Stimulated activated CD4-positive, alpha-beta T cell treated with anti-CD3 and anti-CD28 coated beads, Interleukin-1b, Interleukin-23, amount 100 ng/mL, for 24 hours (primary cell): ENCODE measurements at places on chromosomes 11 and 22.
A peak's percentile ranks its signal among the peaks of the same experiment; 100 is the strongest.

DNA sequence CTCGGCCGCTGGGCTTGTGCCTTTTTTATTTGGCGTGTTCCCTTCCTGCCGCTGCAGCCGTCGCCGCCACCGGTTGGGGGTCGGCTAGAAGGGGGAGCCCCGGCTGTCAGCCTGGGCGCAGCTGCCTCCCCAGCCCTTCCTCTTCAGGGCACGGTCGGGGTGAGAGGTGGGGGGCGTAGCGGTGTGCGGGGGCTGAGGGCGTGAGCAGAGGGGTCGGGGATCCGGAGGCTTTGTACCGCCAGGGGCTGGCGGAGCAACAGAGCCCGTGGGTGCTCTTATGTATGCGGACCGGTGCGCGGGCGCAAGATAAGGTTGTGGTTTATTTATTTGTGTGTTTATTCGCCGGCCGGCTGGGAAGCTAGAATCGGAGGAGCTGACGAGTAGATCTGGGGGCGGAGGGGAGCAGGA lies 477 bp downstream of the ZBTB16 start:
- no peak for DNase-seq

DNA sequence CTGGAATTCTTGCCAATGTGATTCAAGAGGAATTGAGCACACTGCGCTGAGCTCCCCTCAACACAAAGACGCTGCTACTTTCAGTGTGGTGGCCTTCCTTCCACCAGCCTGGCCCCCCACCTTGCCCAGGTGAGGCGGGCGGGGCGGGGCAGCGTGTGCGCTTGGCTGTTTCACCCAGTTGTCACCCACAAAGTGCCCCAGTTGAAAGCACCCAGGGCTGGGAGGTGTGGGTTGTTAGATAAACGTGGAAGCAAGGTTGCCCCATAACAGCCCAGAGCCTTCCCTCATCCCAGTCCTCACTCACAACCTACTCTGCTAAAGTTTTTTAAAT lies 43.1 kb downstream of the CACNG2 start:
- no peak for DNase-seq

- no peak for DNase-seq
These were observed 545 bp downstream of the FEN1 start for GRCh38 chr11:61793083-61793828.

- DNase-seq, result no peak
These were observed 12.9 kb upstream of the TMPRSS13 start for GRCh38 chr11:117941976-117942654.

DNA sequence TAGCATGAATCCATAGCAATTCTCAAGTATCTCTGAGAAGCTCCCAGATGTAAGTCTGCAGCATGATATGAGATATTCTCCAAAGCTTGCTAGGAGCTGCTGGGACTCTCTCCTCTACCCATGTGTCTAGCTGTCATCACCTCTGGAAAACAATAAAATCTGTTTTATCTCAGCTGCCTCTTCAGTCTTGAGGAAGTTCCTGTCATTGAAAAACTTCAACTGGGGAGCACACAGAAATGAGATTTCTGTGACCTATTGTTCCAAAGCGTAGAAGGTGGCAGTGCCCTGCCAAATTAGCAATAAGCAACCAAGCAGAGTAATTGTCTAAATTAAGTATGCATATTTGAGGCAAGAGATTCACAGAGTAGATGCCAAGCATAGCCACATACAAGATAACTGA lies 1380.6 kb upstream of the RAG2 start:
- no peak for DNase-seq

GRCh38 chr22:19988965-19989724 lies 27.5 kb downstream of the ARVCF start:
- DNase-seq, result no peak

GRCh38 chr11:926341-926916 lies 759 bp downstream of the AP2A2 start:
- no peak for DNase-seq

GRCh38 chr11:26860091-26860780 lies 133.7 kb upstream of the FIBIN start:
- DNase-seq, result no peak

DNA sequence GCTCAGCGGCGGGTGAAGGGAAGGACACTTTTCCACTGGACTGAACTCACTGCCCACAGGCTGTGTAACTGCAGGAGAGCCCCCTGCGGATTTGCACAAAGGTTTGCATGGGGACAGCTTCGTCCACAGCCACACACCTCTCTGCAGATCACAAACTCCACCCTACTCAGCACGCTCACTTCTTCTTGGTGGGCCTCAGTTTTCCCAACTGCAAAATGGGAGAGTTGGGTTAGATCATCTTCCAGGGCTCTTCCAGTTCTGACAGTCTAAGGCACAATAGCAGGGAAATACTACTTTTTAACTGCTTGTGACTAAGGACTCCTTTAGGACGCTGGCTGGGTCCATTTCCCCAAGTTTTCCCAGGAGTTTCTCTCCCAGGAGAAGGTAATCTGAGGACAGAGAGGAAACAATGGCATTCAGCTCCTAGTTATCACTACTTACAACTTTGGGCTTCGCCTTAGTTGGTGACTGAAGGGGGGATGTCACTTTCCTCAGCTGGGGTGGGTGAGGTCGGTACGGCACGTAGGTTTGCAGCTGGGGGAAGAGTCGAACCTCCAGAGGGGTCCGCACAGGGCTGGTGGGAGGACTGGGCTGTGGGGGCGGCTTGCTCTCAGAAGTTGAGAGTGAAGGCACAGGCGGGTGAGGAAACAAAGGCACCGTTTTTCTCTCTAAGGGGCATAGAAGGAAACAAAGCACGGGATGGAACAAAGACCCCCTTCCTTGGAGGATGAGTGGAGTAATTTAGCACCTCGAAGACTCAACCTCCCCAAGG lies 55.8 kb downstream of the C11orf58 start:
- no peak for DNase-seq

GRCh38 chr11:57055744-57056143 lies 67.0 kb downstream of the OR5AK2 start:
- DNase-seq, result no peak

- no peak for DNase-seq
These were observed 10.8 kb downstream of the C1QTNF6 start for GRCh38 chr22:37177221-37177620.

DNA sequence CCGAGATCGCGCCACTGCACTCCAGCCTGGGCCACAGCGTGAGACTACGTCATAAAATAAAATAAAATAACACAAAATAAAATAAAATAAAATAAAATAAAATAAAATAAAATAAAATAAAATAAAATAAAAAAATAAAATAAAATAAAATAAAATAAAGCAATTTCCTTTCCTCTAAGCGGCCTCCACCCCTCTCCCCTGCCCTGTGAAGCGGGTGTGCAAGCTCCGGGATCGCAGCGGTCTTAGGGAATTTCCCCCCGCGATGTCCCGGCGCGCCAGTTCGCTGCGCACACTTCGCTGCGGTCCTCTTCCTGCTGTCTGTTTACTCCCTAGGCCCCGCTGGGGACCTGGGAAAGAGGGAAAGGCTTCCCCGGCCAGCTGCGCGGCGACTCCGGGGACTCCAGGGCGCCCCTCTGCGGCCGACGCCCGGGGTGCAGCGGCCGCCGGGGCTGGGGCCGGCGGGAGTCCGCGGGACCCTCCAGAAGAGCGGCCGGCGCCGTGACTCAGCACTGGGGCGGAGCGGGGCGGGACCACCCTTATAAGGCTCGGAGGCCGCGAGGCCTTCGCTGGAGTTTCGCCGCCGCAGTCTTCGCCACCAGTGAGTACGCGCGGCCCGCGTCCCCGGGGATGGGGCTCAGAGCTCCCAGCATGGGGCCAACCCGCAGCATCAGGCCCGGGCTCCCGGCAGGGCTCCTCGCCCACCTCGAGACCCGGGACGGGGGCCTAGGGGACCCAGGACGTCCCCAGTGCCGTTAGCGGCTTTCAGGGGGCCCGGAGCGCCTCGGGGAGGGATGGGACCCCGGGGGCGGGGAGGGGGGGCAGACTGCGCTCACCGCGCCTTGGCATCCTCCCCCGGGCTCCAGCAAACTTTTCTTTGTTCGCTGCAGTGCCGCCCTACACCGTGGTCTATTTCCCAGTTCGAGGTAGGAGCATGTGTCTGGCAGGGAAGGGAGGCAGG lies at the start of gene GSTP1:
GSTP1 (plus strand) TSS at position 566 of the 958 bp plus-strand sequence; CDS start at position 598, 32 bp downstream.
- DNase-seq, result peak; percentile 80

DNA sequence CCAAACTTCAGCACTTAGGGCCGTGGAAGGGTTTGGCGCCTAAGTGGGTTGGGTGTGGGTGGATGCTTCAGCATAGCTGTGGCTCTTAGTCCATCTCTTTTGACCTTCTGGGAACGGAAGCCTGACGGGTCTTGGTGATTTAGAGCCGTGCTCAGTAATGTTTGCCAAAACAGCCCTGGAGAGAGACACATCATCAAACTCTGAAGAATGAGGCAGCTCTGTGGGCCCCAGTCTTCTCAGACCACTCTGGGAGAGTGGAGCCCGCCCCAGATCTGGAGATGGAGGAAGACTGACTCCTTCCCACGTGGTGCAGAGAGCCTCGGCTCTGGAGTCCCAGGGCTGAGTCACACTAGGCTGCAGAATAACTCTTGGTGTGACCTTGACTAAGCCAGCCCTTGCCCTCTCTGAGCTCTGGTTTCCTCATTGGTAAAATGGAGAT lies 168.9 kb downstream of the C11orf91 start:
- DNase-seq, result no peak

GRCh38 chr11:100908746-100909145 lies 220.9 kb downstream of the PGR start:
- DNase-seq, result no peak

DNA sequence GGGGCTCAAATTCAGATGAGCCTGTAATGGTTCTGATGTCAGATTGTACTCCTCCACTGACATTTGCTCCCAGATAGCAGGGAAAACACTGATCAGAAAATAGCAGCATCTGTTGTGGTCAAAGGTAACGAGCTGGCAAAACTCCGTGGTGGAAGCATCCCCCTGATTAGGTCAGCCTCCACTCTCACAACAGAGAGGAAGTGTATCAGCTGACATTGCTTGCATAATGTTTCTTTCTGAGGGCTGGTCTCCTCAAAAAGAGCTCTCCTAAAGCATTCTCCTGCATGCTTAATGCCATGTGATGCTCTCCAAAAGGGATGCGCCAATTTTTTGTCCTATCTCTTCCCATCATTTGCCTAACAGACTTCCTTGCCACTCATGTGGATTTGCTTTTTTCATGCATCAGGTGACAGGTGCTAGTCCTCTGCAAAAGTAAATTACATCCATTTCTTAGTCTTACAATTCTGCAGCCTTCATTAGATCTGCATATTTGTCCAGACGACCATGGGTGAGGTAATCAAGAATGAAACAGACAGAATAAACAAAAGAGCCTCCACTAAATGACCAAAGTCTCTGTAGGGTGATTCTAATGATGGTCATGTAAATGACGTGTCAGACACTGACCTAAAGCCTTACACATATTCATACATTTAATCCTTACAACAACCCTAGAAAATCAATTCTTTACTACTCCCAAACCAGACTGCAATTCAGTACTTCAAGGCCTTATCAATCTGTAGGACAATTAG lies 6.4 kb upstream of the TENM4 start:
- DNase-seq, result no peak

DNA sequence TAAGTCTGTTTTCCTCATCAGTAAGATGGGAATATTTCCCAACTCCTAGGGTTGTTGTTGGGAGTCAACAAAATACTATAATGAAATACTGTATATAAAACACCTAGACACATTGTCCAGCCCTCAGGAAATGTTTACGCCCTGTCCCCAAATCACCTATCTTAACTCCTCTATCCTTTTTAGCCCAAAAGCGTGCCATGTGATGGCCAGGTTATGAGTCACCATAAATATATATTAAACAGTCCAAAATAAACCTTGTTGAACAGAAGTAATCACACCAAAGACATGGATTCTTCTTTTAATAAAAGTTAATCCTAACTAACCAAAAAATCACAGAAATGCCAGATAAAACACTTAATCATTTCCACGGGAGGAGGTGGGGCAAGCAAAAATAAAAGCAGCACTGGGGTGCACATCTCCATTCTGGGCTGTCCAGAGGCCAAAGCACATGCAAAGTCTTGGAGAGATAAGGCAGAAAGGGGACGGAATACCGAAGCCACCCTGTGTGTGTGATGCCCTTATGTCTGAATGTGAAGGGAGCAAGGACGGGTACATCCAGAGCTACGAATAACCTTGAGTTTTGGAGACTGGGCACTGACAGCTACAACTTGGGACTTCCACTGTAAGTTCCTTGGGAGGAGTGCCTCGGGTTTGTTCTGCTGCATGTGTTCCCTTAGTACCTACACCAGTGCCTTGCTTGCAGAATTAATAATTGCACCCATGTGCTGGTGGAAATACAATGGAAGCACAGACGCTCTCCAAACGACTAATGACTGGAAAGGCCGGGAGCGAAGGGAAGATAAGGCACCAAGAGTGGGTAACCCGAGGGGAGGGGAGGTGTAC lies 1.1 kb downstream of the OSBP start:
- DNase-seq, result no peak

DNA sequence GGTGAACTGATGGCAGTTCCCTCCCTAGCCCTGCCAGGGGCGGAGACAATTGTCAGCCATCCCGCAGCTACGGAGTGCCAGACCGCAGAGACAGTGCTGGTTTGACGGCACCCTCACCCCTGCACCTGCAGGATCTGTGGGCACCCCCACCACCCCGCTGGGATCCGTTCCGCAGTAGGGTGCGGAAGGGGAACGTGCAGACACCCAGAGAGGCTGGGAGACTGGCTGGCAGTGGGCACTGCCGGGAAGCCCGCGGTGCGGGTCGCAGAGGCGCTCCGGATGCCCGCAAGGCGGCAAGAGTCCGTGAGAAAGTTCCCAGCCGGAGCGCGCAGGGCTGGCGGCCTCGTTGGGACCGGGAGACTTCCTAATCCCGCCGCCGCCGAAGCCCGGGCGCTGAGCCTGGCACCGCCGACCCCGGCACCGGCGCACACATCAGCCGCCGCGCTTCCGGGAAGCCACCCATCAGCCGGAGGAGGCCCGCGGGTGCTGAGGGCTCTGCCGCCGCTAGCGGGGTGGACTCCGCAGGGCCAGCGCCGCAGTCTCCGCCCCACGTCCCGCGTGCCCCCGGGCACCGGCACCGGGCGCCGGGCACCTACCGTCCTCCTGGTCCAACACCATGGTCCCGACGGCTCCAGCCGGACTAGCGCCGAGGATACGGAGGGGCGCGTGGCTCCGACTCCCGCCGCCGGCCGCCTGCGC lies 4.3 kb upstream of the LMO1 start:
- DNase-seq, result no peak

- DNase-seq, result no peak
These were observed 41.4 kb downstream of the PANX1 start for GRCh38 chr11:94169930-94170545.

DNA sequence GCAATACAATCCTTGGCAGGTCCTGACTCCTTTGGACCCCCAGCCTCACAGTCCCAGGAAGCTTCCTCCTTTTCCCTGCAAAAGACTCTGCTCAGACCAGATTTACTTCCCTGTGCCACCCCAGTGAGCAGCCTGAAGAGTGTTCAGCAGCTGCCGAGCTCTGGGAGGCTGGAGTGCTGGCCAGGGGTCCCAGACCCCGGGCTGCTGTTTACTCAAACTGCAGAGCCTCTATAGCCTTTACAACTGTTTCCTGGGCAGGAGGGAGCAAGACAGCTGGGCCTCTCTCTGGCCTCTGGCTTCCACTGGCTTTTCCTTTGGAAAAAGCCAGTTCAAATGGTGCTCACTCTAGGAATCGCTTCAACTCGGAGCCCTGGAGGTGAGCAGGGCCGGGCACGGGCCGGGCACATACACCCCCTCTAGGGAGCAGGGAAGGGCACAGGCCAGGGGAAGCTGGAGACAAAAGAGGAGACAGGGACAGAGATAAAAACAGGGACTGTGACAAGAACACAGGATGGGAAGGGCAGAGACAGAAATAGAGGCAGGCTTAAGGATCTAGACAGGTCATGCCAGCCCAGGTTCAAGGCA lies 932 bp downstream of the IRAG1 start:
- no peak for DNase-seq
